ENCODE measurements at places on chromosomes 7 and 10.
A peak's percentile ranks its signal among the peaks of the same experiment; 100 is the strongest.

DNA sequence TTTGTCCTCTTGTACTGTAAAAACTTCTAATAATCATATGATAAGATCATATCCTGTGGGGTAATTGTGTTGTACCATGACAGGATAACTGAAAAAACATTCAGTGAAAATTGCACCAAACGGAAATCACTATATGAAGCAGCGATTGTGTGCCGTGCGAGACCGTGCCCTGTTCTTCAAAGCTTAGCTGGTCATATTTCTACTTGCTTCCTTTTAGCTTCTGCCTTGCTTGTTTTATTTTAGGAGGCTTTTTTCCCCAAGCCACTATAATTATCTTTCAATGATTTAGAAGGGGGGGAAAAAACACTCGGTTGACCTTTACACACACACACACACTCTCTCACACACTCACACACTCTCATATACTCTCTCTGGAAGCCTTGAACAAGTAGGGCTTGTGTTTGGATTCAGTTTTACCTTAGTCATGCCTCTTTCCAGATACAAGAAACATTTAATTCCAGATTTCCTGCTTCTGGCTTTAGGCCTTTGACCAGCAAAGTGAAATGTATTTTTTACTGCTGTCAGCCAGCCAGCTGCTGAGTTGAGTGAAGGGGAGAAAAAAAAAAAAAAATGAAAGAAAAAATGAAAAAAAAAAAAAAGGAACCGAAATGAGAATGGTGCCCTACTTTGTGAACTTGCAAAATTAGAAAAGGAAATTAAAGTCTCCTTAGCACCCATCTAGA is 181.4 kb downstream of the ARID5B start:
- DNase-seq, result peak; percentile 64

GRCh38 chr7:27143023-27143949 is at the start of gene HOXA5:
TSS of gene HOXA5 (minus strand) at chr7:27143681. CDS start at chr7:27143607, 74 bp downstream.
- DNase-seq, result no peak

GRCh38 chr7:94223375-94224084 is 171.2 kb upstream of the COL1A2 start:
- DNase-seq, result no peak

DNA sequence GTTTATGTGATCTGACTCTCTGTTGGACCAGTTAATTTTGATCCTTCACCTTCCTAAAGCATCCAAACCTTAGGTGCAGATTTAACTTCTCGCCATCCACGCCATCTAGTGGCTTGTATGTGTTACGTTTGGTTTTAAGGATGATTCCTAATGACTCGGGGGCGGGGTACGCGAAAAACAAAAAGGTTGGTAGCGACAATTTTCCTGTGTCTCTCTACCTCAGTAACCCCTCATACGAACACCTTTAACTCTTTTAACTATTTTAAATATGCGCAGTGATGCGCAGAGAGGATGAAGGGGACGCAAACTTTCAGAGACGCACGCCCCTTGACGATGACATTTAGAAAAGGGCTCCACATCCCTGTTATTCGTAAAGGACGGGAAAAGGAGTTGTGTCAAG is 714 bp upstream of the KCND2 start:
- no peak for DNase-seq

- peak; percentile 87 for DNase-seq
These were observed 11.4 kb upstream of the REPIN1 start for GRCh38 chr7:150357270-150357669.

DNA sequence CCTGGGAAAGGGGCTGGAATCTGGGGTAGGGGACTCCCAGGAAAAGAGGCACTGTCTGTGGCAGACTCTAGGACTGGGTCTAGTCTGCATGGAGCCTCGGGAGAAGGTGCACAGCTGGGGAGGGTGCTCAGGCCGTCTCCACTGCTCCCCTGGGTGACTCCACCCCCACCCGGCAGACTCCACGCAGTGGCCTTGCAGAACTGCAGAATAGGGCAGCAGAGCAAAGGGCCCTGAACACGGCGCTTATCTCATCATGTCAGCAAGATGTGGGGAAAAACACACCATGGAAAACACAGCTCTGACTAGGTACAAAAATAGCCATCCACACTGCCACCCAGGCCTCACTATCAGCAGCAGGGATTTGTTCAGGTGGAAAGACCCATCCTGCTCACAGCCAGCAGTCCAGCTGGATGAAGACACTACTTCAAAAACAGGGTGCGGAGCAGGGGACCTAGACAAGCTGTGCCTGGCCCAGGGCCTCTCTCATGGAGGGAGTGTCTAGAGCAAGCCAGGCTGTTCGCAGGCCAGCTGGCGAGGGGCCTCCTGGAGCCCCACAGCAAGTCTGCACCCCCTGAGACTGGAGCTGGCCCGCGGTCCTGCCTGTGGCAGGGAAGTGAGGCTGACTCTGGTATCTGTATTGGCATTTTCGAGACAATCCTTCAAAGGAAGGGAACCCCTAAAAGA is 11.7 kb downstream of the MAT1A start:
- no peak for DNase-seq

DNA sequence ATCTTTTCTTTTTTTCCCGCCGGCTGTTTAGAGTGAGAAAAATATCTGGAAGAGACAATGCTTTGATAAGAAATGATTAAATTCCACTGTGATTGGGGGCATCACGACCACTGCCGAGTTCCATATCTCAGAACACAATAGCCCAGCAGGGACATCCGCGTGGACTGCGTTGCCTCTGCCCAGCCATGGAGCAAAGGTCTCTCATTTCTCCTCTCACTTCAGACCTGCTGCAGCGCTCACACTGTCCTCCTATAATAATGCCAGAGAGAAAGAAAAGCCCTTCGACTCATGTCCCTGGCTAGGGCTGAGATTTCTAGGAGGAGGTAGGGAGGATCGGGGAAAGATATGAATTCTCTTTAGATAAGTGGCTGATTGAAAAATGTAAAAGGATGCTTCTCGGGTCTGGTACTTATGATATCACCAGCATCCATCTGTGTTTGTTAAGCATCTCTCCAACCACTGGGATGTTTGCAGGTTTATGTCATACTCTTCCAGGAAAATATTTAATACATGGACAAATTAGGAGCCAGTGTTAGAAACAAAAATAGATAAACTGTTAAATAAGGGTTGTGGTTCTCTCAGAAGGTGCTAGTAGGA is 472.9 kb upstream of the AKR1E2 start:
- DNase-seq, result no peak

DNA sequence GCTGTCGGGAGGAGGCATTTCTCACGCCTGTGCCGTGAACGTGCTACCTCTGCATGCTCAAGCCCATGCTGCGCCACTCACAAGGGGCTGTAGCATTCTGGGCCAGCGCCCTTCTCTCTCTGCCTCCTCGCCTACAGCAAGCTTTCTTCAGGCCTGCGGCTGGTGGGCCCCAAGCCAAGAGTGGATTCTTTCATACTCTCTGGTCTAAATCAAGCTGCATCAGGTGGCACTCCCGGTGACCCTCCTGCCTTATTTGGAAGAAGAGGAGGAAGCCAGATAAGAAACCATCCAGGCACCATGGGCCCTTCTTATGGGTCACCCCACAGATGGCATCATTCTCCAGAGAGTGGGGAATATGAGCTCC is 86.7 kb upstream of the DUSP5 start:
- no peak for DNase-seq

- DNase-seq, result no peak
These were observed 14.6 kb upstream of the AQP1 start for GRCh38 chr7:30896783-30897637.

- no peak for DNase-seq
These were observed 285.0 kb downstream of the PRPF18 start for GRCh38 chr10:13871776-13872175.

- no peak for DNase-seq
These were observed 361.4 kb upstream of the ZNF32 start for GRCh38 chr10:44009891-44010632.

DNA sequence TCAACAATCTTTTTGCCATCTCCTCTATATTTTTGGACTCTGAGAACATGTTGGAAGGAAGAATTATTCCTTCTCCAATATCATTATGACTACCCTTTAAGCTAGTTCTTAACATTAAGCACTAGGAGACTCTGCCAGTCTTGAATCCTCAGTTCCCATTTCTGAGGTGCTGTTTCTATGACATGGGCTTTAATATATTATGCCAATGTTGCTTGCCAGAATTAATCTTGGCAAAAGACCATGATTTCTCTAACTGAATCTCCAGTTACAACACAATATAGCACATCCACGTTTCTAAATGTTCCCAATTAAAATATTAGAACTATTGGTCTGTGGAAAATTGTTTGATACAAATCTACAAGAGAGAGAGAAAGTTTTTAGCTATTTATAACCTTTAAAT is 250.0 kb downstream of the HGF start:
- no peak for DNase-seq

DNA sequence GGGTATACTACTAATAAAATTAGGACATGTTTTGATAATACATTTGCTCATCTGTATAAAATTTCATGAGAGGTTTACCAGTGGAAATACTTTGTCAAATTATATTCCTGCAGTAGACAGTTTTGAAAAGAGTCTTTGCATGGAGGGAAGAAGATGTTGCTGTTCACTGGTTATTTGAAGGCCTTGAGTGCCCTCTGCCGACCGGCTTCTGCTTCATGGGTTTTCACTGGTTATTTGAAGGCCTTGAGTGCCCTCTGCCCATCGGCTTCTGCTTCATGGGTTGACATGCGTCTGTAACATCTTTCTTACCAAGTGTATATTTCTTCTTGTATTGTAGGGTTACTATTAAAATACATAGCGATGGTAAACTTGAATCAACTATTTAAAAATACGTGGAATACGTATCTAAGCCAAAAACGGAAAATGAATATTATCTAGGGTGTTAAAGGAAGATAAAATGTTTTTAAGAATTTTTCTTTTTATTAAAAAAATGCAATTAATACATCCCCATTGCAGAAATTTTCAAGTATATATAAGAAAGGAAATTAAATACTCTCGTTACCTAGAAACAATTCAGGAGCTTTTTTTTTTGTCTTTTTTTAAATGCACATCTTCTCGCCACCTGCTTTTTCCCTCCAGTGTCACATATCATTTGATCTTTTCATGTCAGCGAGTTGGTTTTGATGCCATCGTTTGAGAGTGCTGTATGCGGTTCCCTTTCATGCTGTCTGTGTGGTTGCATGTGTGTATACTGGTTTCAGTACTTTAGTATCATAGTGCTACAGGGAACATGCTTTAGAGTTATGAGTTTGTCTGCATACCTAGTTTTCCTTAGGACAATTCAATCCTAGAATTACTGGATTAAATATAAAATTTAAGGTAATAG is 73.4 kb downstream of the SHH start:
- peak; percentile 76 for DNase-seq

All from CD4-positive, alpha-beta T cell treated with Interleukin-6 for 4 hours (primary cell).